ENCODE measurements at places on chromosomes 5 and 9. TPM values are rescaled to one million over a fixed set of nuclear protein-coding genes. Genes with fewer than 3 reads are reported as not detected.

Gene SLC36A3
- not detected for polyA plus RNA-seq

Gene NDST1
- polyA plus RNA-seq: 45.7 TPM

Gene CCDC152
- polyA plus RNA-seq: 1.5 TPM

Gene PCDHA10
- polyA plus RNA-seq: 0.02 TPM

DNA sequence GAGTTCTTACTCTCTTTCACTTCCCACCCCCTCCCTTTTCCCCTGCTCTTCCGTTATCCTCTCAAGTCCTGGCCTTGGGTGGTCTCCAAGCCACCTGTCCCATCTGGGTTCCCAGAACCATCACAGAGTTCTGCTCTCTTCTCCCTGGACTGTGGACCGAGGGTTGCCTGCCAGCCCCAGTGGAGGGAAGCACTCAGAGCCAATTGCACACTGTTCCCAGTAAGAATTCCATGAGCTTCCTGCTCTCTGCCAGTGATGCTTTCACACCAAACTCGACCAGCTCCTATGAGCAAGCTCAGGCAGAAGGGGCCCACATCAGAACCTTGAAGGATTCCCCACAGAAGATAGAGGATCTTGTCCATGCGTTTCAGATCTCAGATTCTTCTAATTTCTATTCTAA, 20.1 kb upstream of the AFAP1L1 start:
- peak; percentile 56 for DNase-seq

- DNase-seq: peak; percentile 79
These were observed 218.3 kb upstream of the GLRA1 start for GRCh38 chr5:152142840-152143469.

GRCh38 chr9:138098116-138098907, 220.7 kb downstream of the CACNA1B start:
- peak; percentile 42 for DNase-seq
